Hindlimb muscle (tissue), 1 donor: ENCODE measurements at places on chromosomes 1 and 21. TPM values are rescaled to one million over a fixed set of nuclear protein-coding genes. Genes with fewer than 3 reads are reported as not detected.

The HOOK1 gene
- polyA plus RNA-seq: 4.1 TPM

The ANGPTL7 gene
- 0.54 TPM for polyA plus RNA-seq

The ACBD3 gene
- 49.8 TPM for polyA plus RNA-seq

GRCh38 chr1:78607944-78608343 is 12.3 kb upstream of the IFI44L start:
- no peak for DNase-seq

DNA sequence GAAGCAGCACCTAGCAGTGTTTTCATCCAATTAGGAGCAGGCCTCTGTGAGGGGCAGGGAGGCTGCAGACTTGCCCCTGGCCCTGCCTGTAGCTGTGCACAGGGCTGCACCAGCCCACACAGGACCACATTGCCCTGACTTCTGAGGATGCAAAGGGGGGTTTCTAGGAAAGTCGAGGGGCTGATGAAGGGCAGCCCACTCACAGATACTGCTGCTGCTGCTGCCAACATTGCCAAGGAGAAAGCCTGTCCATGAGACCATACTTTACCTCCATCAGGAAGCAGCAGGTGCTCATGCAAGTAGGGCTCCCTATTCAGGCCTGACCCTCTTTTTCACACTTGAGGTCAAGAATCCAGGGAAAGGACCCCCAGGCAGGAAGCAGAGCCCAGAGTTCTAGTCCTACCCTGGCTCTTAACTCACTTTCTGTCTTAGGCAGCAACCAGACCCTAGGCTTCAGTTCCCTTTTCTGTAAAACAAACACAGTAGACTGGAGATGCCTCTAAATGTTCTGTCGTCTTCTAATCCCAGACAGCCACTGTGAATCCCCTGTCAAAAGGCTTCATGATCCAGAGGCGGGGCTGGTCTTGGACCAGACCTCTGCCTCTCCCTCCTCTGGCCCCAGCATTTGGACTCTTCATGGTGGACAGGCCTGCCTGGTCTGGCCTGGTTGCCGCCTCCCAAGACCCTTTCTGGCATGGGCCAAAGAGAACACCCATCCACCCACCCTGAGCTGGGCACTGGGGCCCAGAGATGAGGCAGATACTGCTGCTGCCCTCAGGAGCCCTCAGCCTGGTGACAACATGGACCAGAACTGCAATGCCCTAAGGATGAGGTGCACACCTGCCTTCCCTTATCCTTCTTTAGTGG is 120.2 kb downstream of the GLIS1 start:
- DNase-seq: no peak

- no peak for DNase-seq
Measured at GRCh38 chr1:226678251-226678650, 60.8 kb downstream of the ITPKB start.
